ENCODE measurements at places on chromosomes 12 and 14. TPM values are rescaled to one million over a fixed set of nuclear protein-coding genes. Genes with fewer than 3 reads are reported as not detected.
A peak's percentile ranks its signal among the peaks of the same experiment; 100 is the strongest.

FNTB gene
- total RNA-seq, result 17.4 TPM

FOXA1 gene
- 0.13 TPM for total RNA-seq

TSPAN19 gene
- total RNA-seq, result 0.06 TPM

DPPA3 gene
- total RNA-seq, result not detected

KCNC2 gene
- total RNA-seq, result not detected

- DNase-seq, result no peak
Measured at GRCh38 chr14:55025948-55026347, 951 bp downstream of the WDHD1 start.

DNA sequence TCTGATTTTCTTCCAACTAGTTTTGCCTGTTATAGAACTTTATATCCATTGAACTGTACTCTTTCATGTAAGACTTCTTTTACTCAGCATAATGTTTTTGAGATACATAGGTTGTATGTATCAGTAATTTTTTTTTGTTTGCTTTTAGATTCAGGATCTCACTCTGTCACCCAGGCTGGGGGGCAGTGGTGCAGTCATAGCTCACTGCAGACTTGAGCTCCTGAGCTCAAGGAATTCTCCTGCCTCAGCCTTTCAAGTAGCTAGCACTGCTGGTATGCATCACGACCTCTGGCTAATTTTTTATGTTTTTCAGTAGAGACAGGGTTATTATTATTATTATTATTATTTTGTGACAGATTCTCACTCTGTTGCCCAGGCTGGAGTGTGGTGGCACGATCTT lies 65.0 kb upstream of the DDHD1 start:
- no peak for DNase-seq

DNA sequence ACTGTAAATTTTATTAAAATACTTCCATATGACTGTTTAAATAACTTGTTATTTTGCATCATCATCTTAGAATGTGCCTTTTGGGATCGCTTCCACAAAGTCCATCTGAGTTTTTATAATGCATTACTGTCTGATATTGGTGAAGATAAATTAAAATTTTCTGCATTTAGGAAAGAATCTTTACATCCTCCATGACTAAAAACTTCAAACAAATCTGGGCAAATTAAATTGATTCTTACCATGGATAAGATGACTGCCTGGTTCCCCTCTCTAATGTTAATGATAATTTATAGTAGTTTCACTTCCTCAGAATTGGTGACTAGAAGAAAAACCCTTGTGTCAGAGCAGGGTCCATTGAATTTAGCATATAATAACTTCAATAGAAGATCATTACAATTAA lies 94.7 kb upstream of the SLC38A4 start:
- DNase-seq, result no peak

GRCh38 chr14:101836135-101836534 lies 74.6 kb downstream of the PPP2R5C start:
- peak; percentile 35 for DNase-seq
